Stomach (tissue), 19 donors: ENCODE measurements at places on chromosomes 13 and 19. TPM values are rescaled to one million over a fixed set of nuclear protein-coding genes. Genes with fewer than 3 reads are reported as not detected.
A peak's percentile ranks its signal among the peaks of the same experiment; 100 is the strongest.

Gene ANKRD24
- total RNA-seq, result 0.29 TPM

Gene IZUMO2
- total RNA-seq, result not detected

Gene CBY2
- not detected for total RNA-seq

Gene RPL18A
- 1,166 TPM for total RNA-seq

Gene LRRC63
- total RNA-seq, result not detected

Gene ZNF615
- total RNA-seq, result 25.7 TPM

Gene POGLUT2
- 48.2 TPM for total RNA-seq

Gene KLK11
- total RNA-seq, result 41.1 TPM

Gene NBEA
- total RNA-seq, result 19.3 TPM

Gene FREM2
- total RNA-seq, result 0.58 TPM

DNA sequence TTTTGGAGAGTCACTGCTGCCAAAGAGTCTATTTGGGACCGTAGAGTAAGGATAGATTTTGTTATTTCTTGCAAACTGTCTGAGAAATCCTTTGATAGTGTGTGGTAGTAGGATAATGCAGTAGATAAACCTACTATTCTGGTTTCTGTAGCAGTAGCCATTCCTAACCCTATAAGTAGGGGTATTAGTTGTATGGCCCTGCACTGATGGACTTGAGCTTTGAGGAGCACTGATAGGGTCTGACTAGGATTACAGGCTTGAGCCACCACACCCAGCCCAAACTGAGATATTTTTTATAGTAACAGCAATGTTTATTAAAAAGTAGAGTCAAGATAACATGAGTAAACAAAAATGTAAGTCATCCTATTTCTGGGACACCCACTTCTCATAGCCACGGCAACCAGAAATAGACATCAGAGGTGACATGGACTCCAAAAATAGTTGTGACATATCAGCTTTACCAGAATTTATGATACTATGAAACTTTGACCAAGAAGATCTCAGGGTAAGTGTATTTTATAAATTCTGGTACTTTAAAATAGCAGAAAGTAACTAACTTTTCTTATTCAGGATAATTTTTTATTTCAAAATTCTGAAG is 479.1 kb downstream of the SUCLA2 start:
- H3K4me1 ChIP-seq, result no peaks in the 10 kb centered on the region
- DNase-seq, result no peak
- no peak overlapping the region for H3K27ac ChIP-seq
- no peaks in the 10 kb centered on the region for H3K27me3 ChIP-seq

DNA sequence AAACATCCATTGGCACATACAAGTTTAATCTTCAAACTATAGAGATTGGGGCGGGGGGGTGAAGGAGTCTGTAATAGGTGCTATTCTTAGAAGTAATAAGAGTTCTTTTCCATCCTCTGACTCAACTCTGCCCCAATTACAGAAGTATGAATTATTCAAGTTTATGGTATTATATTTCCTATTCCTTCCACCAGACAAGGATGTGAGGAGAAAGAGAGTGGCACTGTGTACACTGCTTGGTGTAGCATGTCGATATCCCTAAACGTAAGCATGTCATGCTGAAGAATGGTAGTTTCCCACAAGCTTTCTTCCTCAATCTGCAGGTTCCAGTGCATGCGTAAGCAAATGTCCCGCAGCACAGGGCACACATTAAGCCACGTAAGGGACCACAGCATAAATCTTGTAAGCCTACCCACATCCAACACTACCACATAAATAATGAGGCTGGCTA is 14.1 kb downstream of the BRD4 start:
- H3K36me3 ChIP-seq, result no peaks in the 10 kb centered on the region
- H3K27me3 ChIP-seq, result no peaks in the 10 kb centered on the region
- no peak overlapping the region for H3K4me3 ChIP-seq
- no peak for DNase-seq

- DNase-seq, result peak; percentile 52
- no peak overlapping the region for H3K27ac ChIP-seq
- H3K4me3 ChIP-seq, result no peak overlapping the region
Observed at GRCh38 chr13:29496241-29496712, 99.2 kb downstream of the SLC7A1 start.

DNA sequence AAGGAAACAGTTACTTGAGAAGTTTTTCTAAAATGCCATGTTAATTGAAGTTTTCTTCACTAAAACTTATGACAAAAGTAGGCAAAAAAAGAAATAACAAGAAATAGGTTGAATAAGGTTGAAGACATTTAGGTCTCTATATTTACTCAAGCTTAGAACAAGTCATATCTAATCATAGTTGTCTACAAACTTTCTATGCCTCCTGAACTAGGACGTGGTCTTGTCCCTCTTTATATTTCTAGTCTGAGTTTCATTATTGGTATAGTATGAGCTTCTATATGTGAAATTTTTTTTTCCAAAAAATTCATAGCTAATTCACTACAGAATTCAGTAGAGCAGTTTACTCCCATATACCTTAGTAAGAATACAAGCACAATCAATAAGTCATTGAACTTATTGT is 836.4 kb downstream of the SLITRK6 start:
- H3K27me3 ChIP-seq, result no peaks in the 10 kb centered on the region
- no peak for DNase-seq
- H3K4me3 ChIP-seq, result no peak overlapping the region
- H3K27ac ChIP-seq, result no peak overlapping the region
- no peaks in the 10 kb centered on the region for H3K4me1 ChIP-seq
- H3K36me3 ChIP-seq, result no peaks in the 10 kb centered on the region

DNA sequence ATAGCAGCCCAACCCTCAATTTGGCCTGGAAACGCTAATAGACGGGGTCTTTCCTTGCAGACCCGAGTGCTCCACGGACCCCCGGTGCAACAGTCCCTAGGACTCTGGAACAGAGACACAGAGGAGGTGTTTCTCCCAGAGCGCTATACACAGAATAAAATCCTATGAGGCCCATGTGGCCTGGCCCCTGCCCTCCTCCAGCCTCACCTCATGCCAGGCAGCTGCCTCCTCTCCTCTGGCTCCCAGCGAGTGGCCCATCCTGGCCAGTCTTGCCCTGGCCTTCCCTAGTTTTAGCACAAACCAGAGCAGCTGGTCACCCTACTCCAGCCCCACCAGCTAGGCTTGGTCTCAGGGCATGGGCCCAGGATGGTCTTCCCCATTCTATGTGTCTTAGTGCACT is 20.3 kb downstream of the POP4 start:
- no peak for DNase-seq
- peaks cover 10% of the 10 kb centered on the region for H3K27me3 ChIP-seq
- no peak overlapping the region for H3K4me3 ChIP-seq

- no peaks in the 10 kb centered on the region for H3K36me3 ChIP-seq
- H3K27me3 ChIP-seq, result no peaks in the 10 kb centered on the region
Observed at GRCh38 chr19:47881757-47882156, 4.4 kb downstream of the SULT2A1 start.

- no peaks in the 10 kb centered on the region for H3K36me3 ChIP-seq
- H3K27ac ChIP-seq, result peak within 1 kb of the TSS; percentile 71
- peaks cover 52% of the 10 kb centered on the region for H3K4me1 ChIP-seq
- peak within 1 kb of the TSS; percentile 48 for H3K4me3 ChIP-seq
- peaks cover 79% of the 10 kb centered on the region for H3K27me3 ChIP-seq
- DNase-seq, result peak; percentile 45
Observed at GRCh38 chr19:858868-859843, at the start of gene CFD. CFD (plus strand) TSS chr19:859664; CDS start chr19:859690, 26 bp downstream.

DNA sequence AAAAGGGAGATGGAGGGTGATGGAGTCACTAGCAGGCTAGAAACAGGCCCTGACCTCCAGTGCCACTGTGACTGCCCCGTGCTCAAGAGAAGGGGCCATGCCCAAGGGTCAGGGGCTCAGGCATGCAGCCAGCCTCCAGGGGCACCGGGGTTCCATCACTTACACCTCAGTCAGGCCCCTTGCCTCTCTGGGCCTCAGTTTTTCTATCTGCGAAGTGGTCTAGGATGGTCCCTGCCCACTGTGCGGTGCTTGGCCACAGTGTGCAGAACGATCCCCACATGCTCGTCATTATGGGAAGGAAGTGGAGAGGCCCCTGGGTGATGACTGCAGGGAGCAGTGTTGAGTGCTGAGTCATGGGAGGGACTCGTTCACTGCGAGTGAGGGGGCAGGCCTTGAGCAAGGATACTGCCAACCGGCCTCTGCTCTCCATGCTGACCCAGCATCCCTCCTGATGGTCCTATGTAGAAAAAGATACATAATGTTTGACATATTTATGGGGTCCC is 23.1 kb downstream of the TMED1 start:
- H3K27ac ChIP-seq, result no peak overlapping the region
- peaks cover 48% of the 10 kb centered on the region for H3K36me3 ChIP-seq
- H3K27me3 ChIP-seq, result no peaks in the 10 kb centered on the region

DNA sequence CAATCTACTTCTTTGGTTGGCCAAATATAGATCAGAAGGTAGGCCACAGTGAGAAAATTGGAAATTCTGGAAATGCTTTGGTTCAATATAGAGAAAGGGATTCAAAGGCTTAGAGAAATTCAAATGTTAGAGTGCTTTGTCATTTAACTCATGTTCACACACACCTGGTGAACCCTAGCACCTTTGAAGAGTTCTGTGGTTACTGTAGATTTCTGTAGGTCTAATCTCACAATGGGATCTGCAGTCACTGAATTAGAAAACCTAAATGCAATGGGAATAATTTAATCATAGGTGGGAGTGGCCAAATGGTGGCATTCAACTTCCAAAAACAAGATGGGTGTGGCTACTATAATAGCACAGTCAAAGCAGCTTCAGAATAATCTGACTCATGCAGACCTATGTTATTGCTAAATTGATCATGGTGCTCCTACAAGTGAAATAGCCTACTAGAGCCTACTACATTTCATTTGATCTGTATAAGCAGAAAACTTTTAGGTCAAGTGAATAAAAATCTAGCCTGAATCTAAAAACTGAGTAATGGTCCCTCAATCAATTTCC is 1152.9 kb downstream of the PCDH9 start:
- no peaks in the 10 kb centered on the region for H3K27me3 ChIP-seq
- no peaks in the 10 kb centered on the region for H3K4me1 ChIP-seq
- no peak overlapping the region for H3K4me3 ChIP-seq
- no peak overlapping the region for H3K27ac ChIP-seq

- H3K4me3 ChIP-seq, result no peak overlapping the region
- no peak overlapping the region for H3K27ac ChIP-seq
- H3K4me1 ChIP-seq, result peaks cover 7% of the 10 kb centered on the region
- no peaks in the 10 kb centered on the region for H3K27me3 ChIP-seq
- H3K36me3 ChIP-seq, result no peaks in the 10 kb centered on the region
- no peak for DNase-seq
Observed at GRCh38 chr13:97191142-97191541, 31.0 kb upstream of the MBNL2 start.

DNA sequence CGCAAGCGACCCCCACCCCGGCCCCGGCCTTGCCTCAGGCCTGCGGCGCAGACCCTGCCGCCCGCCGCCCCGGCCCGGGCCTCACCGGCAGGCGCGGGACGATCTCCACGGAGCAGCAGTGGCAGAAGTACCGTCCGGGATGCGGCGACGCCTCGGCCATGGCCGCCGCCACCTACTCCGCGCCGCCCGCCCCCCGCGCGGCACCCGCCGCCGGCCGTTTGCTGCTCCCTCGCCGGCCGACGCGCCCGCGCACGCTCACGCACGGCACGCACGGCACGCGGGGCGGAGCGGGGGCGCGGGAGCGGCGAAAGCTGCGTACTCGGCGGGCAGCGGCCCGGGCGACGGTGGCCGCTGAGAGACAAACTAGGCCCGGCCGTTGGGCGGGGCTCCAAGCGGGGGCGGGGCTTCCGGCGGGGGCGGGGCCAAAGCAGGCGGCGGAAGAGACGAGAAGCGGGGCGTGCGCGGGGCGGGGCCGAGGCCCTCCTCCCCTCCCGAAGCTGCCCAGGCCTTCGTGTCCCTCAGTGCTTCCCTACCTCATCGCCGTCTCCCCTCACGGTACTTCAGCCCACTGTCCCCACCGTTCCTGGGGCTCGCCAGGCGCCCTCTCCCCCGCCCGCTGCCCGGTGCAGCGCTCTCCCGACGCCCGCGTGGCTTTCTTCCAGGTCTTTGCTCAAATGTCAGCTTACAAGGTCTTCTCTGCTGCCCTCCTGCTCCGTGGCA is at the start of gene RNF126:
Gene RNF126, minus strand, starts transcription at position 253 of the 720 bp plus-strand sequence. Its CDS starts 93 bp downstream, at position 160.
- peak within 1 kb of the TSS; percentile 94 for H3K27ac ChIP-seq
- no peaks in the 10 kb centered on the region for H3K27me3 ChIP-seq
- peaks cover 8% of the 10 kb centered on the region for H3K36me3 ChIP-seq
- H3K4me3 ChIP-seq, result peak within 1 kb of the TSS; percentile 90
- H3K4me1 ChIP-seq, result peaks cover 52% of the 10 kb centered on the region

- H3K4me3 ChIP-seq, result no peak overlapping the region
- H3K36me3 ChIP-seq, result peaks cover 55% of the 10 kb centered on the region
- H3K27me3 ChIP-seq, result no peaks in the 10 kb centered on the region
- no peak for DNase-seq
- H3K27ac ChIP-seq, result no peak overlapping the region
Observed at GRCh38 chr19:54179262-54179852, 6.4 kb upstream of the TMC4 start.

- H3K27ac ChIP-seq, result no peak overlapping the region
- H3K4me3 ChIP-seq, result no peak overlapping the region
- H3K36me3 ChIP-seq, result no peaks in the 10 kb centered on the region
- H3K27me3 ChIP-seq, result no peaks in the 10 kb centered on the region
Observed at GRCh38 chr19:30886222-30886621, 463.0 kb downstream of the TSHZ3 start.

DNA sequence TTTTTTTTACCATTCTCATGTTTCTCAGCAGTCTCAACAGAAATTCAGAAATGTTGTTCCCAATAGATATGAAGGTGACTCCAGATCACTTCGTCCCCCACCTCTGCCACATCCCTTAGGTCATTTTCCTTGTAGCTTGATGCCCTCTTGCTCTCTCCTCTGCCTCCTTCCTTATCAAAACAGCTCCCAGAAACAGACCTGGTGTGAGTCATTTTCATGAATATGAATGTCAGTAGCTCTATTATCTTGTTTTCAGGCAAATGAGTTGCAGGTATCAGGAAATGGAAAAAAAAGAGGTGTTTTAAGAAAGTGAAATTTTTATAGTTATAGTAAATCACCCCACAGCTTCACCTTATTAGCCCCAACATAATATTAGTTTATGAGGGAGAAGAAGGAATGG is 539.3 kb downstream of the SUCLA2 start:
- no peak overlapping the region for H3K4me3 ChIP-seq
- no peaks in the 10 kb centered on the region for H3K27me3 ChIP-seq
- no peak for DNase-seq
- no peaks in the 10 kb centered on the region for H3K36me3 ChIP-seq

DNA sequence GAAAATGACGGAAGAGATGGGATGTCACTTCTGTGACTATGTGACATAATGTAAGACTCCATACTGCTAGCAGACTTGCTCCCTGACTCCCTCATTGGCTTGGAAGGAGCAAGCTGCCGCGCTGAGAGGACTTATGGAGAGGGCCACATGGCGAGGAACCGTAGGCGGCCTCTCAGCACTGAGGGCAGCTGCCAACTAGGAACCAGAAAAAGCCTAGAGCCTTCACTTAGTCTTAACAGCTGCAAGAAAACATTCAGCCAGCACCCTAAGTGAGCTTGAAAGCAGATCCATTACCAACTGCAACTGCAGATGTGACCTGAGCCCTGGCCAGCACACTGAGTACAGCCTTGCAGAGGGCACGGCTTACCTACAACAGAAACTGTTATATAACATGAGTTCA is 33.9 kb downstream of the USP12 start:
- H3K27ac ChIP-seq, result no peak overlapping the region
- no peaks in the 10 kb centered on the region for H3K36me3 ChIP-seq
- DNase-seq, result no peak
- no peaks in the 10 kb centered on the region for H3K4me1 ChIP-seq
